Lung (tissue), 17 donors: ENCODE measurements at places on chromosomes 7 and 10.

GRCh38 chr10:63273577-63273976, 140.4 kb downstream of the NRBF2 start:
- H3K4me1 ChIP-seq: no peaks in the 10 kb centered on the region
- no peak overlapping the region for H3K27ac ChIP-seq
- DNase-seq: peak; percentile 52
- no peaks in the 10 kb centered on the region for H3K27me3 ChIP-seq
- H3K4me3 ChIP-seq: no peak overlapping the region

- no peak for DNase-seq
- no peak overlapping the region for H3K4me3 ChIP-seq
- no peaks in the 10 kb centered on the region for H3K4me1 ChIP-seq
Observed at GRCh38 chr10:103720964-103721335, 134.4 kb downstream of the SH3PXD2A start.

DNA sequence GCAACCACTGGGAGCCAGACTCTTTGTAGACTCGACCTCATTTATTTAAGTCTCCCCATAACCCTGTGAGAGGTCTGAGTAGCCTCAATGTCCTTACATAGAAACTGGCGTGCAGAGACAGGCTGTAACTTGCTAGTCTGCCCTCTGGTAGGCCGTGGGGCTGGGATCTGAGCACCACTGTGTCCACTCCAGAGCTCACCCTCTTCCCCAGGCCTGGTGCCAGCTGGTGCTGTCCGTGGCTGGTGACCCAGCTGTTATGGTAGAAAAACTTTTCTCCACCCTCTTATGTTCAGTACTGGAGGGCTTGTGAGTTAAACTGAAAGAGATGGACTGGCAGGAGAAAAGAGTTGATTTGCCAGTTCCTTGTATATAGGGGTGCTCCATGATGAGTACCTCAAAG, 41.9 kb downstream of the ADAMTS14 start:
- H3K4me1 ChIP-seq: no peaks in the 10 kb centered on the region
- H3K36me3 ChIP-seq: no peaks in the 10 kb centered on the region
- no peak overlapping the region for H3K4me3 ChIP-seq
- no peak for DNase-seq
- H3K27ac ChIP-seq: no peak overlapping the region
- no peaks in the 10 kb centered on the region for H3K27me3 ChIP-seq

- H3K4me3 ChIP-seq: no peak overlapping the region
- no peaks in the 10 kb centered on the region for H3K27me3 ChIP-seq
- no peaks in the 10 kb centered on the region for H3K36me3 ChIP-seq
Observed at GRCh38 chr7:72268796-72269195, 143.3 kb downstream of the CALN1 start.
